ENCODE measurements at places on chromosomes 6 and 20. TPM values are rescaled to one million over a fixed set of nuclear protein-coding genes. Genes with fewer than 3 reads are reported as not detected.

Gene FUCA2
- total RNA-seq = 17.3 TPM

Gene KHDC1
- 7.8 TPM for total RNA-seq

Gene SLPI
- total RNA-seq = not detected

Gene ARG1
- 0.69 TPM for total RNA-seq

Gene SLC16A10
- total RNA-seq = 20.1 TPM

Gene NR2E1
- 11.1 TPM for total RNA-seq

Gene CASS4
- total RNA-seq = 0.69 TPM

All from diencephalon (tissue), 1 donor.